Nephron progenitor cell (in vitro differentiated cells): ENCODE measurements at places on chromosomes 12 and 14.

- no peak for DNase-seq
These were observed 55.9 kb upstream of the SEL1L start for GRCh38 chr14:81589381-81590065.

DNA sequence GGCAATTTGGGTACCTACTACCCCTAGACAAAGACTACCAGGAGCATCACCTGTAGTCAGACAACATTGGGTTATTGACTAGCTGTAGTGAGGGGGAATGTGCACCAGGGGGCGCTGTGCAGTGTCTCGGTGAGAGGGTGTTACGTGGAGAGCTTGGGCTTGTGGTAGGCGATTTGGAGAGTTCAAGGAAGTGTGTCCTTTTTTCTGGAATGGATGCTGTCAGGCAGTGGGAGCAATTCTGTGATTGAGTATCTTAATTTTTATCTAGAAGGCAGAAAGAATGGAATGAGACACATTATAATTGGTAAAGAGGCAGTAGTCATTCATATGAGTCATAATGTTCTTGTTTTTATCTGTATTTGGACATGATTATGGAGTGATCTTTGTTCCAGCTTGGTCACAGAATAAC, 187.7 kb downstream of the GALC start:
- DNase-seq: peak; percentile 50

DNA sequence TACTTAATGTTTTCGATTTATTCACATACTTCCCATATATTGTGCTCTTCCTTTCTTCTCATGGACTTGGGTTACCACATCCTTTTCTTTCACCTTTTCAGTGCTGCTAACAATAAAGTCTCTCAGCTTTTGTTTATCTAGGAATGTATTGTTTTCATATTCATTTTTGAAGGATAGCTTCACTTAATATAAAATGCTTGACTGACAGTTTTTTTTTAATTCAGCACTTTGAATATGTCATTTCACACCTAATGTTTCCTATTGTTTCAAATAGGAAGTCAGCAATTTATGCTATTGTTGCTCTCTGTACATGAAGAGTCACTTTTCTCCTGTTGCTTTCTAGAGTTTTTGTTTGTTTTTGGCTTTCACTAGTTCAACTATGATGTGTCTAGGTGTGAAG, 738.3 kb upstream of the STXBP6 start:
- DNase-seq: no peak

DNA sequence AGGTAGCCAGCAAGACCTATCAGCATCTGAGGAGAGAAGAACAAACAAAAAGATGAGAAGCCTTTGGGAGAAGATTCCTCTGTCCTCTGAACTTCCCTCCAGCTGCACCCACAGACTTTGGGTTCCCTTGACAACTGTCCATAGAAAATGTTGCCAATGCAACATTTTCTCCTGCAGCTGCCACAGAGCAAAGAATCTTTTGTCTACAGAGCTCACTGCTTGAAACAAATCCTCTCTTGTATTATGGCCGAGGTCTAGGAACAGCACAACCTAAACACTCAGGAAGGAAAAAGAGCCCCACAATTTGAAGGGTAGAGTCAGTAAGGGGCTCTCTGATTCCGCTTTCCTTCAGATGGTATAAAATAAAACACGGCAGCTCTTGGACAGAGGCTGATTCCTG, 14.3 kb downstream of the POMT2 start:
- no peak for DNase-seq

- DNase-seq: no peak
These were observed 5.2 kb downstream of the IRF2BPL start for GRCh38 chr14:77023001-77023996.

DNA sequence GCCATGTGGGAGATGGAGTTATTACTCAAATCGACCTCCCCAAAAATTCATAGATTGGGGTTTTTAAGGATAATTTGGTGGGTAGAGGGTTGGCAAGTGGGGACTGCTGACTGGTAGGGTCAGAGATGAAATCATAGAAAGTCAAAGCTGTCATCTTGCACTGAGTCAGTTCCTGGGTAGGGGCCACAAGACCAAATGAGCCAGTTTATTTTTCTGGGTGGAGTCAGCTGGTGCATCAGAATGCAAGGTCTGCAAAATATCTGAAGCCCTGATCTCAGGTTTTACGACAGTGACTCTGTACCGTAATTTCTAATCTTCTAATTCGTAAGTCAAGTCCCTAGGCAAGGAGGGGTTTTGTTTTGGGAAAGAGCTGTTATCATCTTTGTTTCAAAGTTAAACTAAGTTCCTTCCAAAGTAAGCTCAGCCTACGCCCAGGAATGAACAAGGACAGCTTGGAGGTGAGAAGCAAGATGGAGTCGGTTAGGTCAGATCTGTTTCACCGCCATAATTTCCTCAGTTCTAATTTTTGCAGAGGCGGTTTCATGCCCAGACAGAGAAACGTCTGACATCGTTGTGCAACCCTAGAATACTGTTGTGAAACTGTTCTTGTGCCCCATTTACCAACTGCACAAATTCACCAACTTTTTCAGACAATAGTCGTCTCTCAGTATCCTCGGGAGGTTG, 104.5 kb upstream of the SFSWAP start:
- no peak for DNase-seq

GRCh38 chr12:52367876-52368275, 595 bp upstream of the KRT85 start:
- no peak for DNase-seq

GRCh38 chr14:24429395-24430142, at the start of the genes CBLN3 and KHNYN:
CBLN3 (minus strand) TSS chr14:24429668; CDS start chr14:24429054, 614 bp downstream.
KHNYN (plus strand) TSS chr14:24429954; CDS start chr14:24430731, 777 bp downstream.
- peak; percentile 82 for DNase-seq

DNA sequence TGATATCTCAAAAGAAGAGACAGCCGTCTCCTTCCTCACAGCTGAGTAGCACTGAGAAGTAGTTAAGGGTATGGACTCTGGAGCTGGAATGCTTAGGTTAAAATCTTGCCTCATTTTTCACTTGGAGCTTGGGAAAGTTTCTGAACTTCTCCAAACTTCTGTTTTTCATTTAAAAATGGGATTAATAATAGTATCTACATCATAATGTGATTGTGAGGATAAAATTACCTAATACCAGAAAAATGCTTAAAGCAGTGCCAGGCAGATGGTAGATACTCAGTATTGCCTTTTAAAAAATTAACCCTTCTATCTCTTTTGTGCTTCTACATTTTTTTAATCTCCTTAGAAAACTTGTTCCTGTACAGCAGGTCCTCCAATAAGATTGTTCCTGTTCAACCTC, 63.1 kb downstream of the A2M start:
- no peak for DNase-seq

DNA sequence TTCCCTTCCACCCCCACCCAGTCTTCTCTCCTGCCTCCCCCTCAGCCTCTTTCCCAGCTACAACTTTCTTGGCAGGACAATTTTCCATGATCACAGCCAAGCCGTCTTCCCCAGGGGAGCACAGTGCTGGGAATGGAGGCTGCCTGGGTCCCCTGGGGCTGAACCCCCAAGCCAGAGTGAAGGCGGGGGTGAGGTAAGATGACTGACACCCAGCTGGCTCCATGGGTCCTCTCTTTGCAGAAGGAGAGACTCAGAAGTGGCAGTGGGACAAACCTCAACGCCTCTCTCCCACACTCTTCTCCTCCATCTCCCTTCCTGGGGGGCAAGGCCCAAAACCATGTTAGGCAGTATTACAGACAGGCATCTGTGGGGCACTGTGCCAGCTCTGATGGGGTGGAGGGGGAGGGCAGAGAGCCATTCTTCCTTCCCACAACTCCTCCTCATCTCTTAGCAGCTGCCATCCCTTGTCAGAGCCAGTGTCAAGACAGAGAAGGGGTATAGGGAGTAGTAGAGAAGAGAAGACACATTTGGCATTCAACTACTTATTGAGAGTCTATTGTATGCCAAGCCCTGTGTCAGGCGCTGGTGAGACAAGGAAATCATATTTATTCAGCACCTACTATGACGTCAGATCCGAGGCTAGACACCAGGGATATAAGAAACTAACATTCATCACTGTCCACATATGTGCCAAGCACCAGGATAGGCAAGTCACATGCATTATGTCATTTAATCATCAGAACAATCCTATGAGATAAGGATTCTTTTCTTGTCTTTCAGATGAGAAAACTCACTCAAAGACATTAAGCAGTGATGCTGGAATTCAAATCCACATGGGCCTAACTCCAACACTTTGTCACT, 3.6 kb downstream of the ITGA7 start:
- no peak for DNase-seq

DNA sequence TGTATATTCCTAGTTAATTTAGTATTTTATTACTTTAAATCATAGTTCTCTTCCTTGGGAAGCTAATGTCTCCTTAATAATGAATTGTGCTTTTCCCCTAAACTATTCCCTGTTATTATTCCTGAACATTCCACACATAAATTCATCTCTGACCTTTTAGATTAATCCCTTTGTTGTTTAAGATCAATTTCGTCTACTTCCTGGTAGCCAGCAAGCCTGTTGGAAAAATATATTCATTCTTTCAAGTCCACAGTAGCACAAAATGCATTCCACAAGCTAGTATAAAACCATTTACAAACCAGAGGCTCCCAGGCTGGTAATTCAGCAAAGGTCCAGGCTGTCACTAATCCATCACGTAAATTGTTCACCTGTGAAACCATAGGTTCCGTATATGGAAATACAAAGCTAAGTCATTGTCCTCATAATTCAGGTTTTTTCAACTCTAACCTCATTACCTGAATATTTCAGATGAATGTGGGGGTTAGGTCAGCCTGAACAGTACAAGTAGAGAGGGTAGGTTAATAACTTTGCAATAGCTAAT, 232.7 kb downstream of the SEC23A start:
- no peak for DNase-seq

GRCh38 chr12:18320036-18320617, 58.8 kb downstream of the PIK3C2G start:
- DNase-seq: peak; percentile 35

- no peak for DNase-seq
These were observed 6.0 kb upstream of the UBE2N start for GRCh38 chr12:93447555-93448290.

DNA sequence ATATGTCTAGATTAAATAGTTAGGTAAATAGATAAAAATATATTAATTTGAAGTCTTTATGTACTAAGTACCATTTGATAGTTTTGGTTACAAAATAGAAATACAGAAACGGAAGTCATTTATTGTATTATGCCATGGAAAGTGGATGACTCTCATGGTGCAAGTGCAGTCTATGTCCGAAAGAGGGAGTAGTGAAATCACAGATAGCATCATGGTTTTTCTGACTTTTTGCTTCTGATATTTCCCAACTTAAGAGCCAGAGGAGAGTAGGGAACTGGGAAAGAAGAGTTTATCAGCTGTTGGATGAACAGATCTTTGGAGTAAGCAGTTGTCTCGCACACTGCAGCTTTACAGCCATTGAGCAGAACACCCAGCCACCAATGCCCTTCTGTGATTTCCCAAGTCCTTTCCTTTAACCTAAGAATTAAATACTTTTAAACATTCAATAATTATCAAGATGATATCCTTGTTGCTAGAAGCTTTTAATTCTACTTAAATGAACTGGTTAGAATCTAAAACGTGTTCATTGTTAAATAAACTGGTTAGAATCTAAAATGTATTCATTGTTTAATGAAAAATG, 18.4 kb upstream of the SRGAP1 start:
- no peak for DNase-seq

GRCh38 chr14:79652513-79653307, 558.6 kb downstream of the DIO2 start:
- no peak for DNase-seq

- no peak for DNase-seq
These were observed 491.1 kb upstream of the RGS6 start for GRCh38 chr14:71441126-71441525.

GRCh38 chr12:81209012-81209411, 131.1 kb downstream of the ACSS3 start:
- no peak for DNase-seq

DNA sequence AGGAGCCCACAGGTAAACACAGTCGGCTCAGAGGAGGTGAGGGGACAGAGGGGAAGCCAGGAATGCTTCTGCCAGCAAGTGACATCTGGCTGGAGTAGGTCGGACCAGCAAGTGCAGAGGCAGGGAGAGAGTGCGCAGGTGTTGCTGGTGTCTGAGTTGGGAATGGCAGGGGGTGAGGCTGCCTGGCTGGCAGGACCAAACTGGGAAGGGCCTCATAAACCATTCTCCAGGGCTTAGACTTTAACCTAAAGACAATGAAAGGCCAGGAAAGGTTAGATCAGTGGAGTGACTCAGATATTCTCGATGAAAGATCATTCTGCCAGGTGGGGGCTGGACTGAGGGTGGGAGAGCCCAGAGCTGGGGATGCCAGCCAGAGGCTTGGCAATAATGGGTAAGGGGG, 66.4 kb downstream of the ITPK1 start:
- no peak for DNase-seq

- no peak for DNase-seq
These were observed at the start of gene NR1H4 for GRCh38 chr12:100473716-100474150. NR1H4 (plus strand) TSS chr12:100473866; CDS start chr12:100493324, 19,458 bp downstream.

GRCh38 chr12:24905431-24905830, 43.5 kb downstream of the BCAT1 start:
- DNase-seq: no peak

GRCh38 chr12:45969084-45969483, 21.3 kb downstream of the SCAF11 start:
- DNase-seq: no peak

DNA sequence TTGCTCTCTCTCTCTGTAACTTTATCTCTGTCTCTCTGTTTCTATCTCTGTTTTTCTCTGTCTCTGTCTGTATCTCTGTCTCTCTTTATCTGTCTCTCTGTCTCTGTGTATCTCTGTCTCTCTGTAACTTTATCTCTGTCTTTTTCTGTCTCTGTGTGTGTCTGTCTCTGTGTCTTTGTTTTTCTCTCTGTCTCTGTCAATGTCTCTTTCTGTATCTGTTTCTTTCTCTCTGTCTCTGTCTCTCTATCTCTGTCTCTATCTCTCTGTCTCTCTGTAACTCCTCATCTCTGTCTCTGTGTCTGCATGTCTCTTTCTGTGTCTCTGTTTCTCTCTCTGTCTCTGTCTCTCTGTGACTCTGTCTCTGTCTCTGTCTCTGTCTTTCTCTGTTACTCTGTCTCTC, 51.7 kb downstream of the TMEM121 start:
- DNase-seq: no peak

DNA sequence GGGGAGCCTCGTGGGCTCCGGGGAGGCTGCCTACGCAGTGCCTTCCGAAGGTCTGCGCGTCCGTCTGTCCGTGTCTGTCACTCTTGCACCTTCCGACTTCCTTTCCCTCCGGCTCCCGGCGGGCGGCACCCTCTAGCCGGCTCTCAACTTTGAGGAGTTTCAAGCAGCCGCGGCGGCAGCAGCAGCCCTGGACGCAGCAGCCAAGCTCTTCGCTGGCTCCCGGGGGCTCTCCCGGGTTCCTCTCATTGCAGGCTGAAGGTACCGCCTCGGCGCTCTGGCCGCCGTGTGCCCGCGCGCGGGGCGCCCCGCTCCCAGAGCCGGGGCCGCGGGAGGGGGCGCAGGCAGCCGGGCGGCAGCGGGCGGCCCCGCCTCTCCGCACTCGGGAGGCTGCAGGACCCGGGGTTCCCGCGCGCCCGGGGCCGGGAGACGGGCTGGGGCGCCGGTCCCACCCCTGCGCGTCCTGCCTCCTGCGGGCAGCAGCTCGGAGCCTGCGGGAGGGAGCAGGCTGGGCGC, at the start of the genes AMIGO2 and PCED1B:
AMIGO2 (minus strand) TSS at position 492 of the 513 bp plus-strand sequence. CDS start 957 bp downstream, outside the sequence.
PCED1B (plus strand) TSS at position 154 of the 513 bp plus-strand sequence. CDS start 155,443 bp downstream, outside the sequence.
- peak; percentile 67 for DNase-seq

GRCh38 chr12:116931665-116932064, 20.9 kb downstream of the FBXW8 start:
- no peak for DNase-seq
